Heart left ventricle (tissue), 16 donors: ENCODE measurements at places on chromosomes 12 and 14. TPM values are rescaled to one million over a fixed set of nuclear protein-coding genes. Genes with fewer than 3 reads are reported as not detected.

CACNA1C gene
- polyA plus RNA-seq, result 68.2 TPM

SLC35F4 gene
- polyA plus RNA-seq, result not detected

- no peak for DNase-seq
These were observed 11.4 kb upstream of the NOPCHAP1 start for GRCh38 chr12:104974626-104975290.

DNA sequence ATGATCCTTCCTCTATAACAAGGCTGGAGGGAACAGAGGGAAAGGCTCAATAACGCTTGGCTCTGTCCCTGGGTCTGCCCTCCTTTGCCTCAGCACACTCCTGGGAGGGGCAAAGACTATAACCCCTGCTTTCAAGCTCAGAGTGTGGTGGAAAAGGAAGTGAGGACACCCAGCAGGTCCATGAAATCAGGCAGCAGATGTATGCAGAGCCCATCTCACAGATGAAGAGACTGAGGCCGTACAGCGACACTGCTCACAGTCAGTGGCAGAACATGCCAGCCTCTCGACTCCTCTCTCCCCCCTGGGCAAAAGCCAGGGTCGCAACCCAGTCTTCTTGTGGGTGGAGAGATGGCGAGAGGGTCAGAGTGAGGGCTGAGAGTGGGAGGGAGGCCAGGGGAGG is 39.8 kb downstream of the SLC6A12 start:
- DNase-seq, result no peak

RERGL gene
- polyA plus RNA-seq, result 2.6 TPM

DNA sequence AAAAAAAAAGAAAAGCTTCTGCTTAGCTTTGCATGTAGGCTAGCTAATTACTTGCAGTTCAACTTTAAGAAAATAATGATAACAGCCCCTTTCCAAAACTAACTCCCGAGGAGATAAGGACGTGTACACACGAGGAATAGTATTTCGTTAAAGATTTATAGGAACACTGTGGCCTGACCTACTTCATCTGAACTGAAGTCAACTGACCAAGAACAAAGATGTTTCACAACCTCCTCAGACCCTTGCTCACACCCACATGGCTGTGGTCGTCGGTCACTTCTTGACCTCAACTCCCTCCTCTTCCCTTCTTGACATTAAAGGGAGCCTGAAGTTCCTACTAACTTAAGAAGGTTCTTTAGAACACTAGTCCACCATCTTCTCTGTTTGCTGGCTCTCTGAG is 25.3 kb upstream of the FAM181A start:
- DNase-seq, result no peak

PTPN6 gene
- polyA plus RNA-seq, result 6.6 TPM

DNA sequence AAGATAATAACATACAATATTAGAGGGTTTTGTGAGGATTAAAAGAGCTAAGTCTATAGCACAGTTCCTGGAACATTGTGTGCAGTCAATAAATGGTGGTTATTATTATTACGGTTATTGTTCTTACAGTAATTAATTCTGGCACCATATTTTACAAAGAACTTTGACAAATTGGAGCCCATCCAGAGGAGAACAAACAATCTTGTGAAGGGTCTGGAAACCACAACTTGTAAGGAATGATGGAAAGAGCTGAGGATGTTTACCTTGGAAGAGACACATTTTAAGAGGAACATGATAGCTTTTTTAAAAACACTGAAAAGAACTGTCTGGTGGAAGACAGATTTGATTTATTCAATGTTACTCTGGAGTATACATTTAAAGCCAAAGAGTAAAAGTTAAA is 150.5 kb upstream of the KRR1 start:
- DNase-seq, result no peak

DNA sequence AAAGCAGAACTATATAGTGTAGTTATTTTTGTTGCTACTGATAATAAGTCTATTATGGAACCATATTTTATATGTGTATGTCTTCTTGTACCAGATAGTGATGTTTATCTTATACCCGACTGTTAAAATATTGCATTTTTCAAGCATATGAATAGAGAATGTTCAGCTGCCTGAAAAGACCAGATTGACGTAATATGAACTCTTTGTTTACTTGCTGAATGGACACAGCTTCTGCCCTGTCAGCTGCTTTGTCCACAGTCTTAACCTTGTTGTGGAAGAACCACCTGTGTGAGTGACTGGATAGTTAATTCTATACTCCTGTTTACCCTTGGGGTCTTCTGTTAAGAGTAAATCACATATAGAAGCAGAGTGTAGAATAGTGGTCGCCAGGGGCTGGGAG is 109.3 kb downstream of the LGR5 start:
- no peak for DNase-seq

LRP1-AS gene
- polyA plus RNA-seq, result not detected

SLC2A3 gene
- 4.6 TPM for polyA plus RNA-seq
